ENCODE measurements at places on chromosomes 2 and 18.

DNA sequence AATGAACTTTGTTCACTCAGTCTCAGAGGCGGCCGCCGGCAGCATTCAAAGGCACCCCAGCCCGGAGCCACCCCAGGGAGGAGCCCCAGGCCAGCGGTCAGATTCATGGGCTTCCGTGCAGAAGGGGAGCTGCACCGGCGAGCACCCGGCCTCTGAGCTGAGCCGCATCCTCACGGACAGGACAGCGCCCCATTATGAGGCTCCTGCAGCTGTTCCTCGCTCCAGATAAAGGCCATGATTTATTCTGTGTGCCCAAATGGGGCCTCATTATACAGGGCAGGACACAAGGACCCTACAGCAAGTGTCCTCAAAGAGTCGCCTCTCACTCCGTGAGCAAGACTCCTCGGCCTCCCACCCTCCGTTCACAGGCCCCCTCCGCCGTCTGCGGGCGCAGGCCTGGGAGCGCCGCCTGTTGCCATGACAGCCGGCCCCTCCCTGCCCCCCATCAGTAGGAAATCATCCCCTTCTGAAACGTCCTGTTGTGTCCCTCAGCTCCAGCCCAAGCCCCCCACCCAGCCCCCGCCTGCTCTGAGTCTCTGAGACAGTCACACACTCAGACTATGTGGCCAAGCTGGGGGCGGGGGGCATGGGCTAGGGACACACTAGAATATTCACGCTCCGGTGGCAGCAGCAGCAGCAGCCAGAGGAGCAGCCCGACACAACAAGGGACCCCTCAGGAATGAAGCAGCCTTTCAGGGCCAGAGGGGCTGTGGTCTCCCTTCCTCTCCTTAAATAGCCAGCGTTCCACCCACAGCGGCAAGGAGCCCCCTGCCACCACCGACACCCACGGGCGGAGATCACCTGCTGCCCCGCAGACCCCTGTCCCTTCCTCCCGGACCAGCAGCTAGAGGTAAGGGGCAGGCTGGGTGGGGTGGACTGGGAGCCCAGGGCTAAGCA lies at the start of gene GPR17:
GPR17 (plus strand) TSS at position 759 of the 897 bp plus-strand sequence. CDS start 4,583 bp downstream, outside the sequence.
- no peak for DNase-seq

DNA sequence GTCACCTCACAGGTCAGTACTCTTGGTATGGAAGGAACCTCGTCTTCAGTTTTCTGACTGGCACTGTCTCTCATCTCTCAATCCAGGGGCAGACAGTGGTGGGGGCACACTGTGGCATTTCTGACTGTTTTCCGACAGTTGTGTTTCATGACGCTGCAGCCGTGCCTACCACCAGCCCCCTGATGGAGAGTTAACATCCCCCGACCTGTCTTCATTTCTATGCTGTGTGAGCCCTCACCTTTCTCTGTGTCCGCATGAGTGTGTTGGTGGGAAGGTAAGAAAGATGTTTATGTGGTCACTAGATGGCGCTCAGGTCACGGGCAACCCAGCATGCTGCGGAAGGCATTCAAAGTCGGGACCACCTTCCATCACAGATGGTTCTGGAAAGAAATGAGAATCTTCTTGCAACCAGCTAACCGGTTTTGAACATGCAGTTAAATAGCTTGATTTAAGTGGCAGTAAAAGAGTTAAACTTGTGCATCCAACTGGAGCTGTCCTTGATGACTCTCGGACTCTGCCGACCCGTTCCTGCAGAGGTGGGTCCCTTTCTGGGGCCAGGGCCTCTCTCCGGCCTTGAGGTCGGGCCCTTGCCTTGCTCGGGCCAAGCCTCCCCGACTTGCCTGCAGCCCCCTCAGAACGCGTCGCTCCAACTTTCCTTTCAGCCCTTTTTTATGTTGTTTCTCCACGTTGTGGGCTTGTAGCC lies 92.4 kb downstream of the DYSF start:
- peak; percentile 65 for DNase-seq

DNA sequence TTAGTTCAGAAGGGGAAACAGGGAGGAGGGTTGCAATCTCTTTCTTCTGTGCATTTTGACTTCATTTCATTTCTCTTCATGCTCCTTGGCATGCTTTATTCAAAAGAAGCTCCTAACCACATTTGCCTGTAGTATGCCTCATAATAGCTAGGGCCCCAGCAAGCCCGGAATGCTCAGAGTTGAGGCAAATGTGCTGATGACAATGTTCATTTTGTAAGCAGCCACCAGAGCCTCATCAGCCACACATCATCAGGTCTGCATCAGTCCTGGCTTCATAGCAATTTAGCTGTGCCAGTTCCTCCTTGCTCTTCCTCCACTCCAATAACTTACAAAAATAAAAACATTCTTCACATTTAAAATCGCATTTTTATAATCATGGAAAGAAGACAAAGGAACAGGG lies 65.4 kb upstream of the MMADHC start:
- no peak for DNase-seq

DNA sequence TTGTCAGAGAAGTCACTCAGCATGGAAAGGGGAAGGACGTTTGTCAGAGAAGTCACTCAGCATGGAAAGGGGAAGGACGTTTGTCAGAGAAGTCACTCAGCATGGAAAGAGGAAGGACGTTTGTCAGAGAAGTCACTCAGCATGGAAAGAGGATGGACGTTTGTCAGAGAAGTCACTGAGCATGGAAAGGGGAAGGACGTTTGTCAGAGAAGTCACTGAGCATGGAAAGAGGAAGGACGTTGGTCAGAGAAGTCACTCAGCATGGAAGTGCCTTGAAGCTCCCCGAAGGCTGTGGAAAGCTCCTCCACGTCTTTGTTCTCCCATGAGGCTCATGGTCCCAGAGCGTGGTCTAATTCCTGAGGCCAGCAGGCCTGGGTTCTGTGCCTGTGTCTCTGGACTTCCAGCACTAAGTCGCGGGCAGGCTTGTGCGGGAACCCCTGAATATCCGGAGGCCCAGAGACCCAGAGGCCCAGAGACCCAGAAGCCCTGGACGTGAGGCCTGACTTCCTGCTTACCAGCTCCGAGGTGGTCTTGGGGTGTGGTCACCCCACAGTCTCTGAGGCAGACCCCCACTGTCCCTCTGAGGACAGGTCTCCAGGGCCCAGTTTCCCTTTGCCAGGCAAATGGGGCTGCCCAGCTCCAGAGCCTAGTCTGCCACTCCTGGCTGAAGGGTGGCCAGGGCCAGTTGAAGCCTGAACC lies 70.4 kb upstream of the TWIST2 start:
- DNase-seq, result no peak

DNA sequence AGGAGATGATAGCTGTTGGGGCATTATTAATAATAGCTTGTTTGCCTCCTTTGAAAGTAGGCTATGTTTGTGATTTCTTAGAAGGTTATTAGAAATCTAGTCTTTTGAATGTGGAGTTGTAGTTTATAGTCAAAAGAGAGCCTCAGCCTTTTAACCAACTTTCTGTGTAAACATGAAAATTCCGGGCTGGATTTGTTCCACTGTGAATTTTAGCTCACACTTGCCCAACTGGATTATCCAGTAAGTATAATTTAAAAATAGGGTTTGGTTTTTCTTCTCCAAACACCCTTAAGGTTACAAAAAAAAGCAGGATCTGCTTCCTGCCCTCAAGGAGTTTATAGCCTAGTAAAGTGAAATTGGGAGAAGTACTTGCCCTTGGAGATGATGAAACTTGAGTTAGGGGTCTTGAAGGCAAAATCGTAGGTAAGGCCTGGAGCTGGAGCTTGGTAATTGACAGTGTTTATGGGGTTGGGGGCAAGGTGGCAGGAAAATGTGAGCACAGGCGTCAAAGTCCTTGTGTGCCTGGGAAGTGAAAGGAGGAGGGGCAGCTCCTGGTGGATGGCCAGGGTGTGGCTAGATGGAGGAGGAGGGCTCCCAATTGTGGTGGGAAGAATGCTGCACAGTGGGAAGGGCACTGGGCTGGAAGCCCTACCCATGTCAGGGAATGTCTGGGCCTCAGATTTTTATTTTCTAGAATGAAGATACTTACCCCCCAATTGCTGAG lies 21.3 kb downstream of the ITGA6 start:
- DNase-seq, result no peak

GRCh38 chr2:202113571-202114142 lies 40.6 kb downstream of the KIAA2012 start:
- peak; percentile 28 for DNase-seq

- no peak for DNase-seq
These were observed 28.8 kb downstream of the ADAM23 start for GRCh38 chr2:206472094-206472493.

- no peak for DNase-seq
These were observed 63.0 kb downstream of the STK25 start for GRCh38 chr2:241445426-241445825.

DNA sequence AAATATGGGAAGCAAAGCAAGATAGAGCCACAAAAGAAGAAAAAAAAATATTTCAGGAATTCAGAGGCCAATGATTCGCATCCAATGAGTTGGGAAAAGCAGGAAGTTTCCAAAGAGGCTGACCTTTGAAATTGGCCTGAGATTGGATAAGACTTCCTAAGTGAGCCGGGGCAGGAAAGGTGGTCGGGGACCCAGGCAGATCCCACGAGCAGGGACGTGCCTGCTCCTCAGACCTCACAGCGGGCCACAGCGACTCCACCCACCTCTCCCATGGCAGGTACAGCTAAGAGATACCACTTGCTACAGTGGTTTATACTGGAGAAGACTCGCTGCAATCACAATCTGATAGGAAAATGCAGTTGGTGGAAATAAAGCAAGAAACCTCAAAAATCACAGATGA lies 102.8 kb upstream of the SALL3 start:
- peak; percentile 19 for DNase-seq

- no peak for DNase-seq
These were observed 68.4 kb downstream of the PID1 start for GRCh38 chr2:229202646-229203045.

DNA sequence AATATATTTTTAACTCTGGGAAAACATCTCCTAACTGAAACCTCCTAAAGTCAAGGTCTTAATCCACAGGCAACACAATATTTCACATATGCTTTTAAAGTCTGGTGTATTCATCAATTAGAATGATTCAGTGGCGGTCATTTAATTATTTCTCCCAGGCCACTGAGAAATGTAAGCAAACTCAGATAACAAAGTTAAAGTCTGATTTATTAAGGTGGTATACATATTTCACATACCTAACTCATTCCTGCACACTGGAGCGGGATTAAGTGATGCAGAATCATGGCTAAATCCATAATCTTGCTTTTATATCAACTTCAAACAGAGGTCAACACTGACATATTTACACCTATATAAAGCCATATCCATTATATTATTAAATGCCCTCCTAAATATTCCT lies 43.7 kb downstream of the FRZB start:
- DNase-seq, result no peak

GRCh38 chr2:17815468-17816184 lies 634 bp upstream of the MSGN1 start:
- no peak for DNase-seq

GRCh38 chr2:175811971-175812370 lies 190.1 kb downstream of the LNPK start:
- DNase-seq, result no peak

GRCh38 chr18:48172226-48173006 lies 236.8 kb downstream of the ZBTB7C start:
- DNase-seq, result peak; percentile 27

GRCh38 chr2:39160982-39161381 lies 40.1 kb upstream of the SOS1 start:
- peak; percentile 12 for DNase-seq

DNA sequence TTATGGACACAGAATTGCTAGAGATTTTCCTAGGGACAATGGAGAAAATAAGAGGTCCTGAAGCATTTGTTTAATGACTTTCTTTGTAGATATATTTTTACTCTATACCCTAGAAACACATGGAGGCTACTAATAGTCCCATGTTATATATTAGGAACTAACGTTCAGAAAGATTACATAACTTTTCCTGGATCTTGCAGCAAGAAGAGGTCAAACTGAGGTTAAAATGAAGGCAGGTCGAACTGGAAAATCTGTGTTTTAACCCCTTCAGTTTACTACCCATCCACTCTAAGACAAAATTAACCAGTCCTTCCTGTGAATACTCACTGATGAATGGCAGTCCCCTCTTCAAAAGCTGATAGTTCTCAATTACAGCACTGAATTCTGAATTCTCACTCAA lies 1415.8 kb upstream of the CELF4 start:
- no peak for DNase-seq

GRCh38 chr2:133286326-133286922 lies 281.8 kb downstream of the NCKAP5 start:
- DNase-seq, result peak; percentile 46

DNA sequence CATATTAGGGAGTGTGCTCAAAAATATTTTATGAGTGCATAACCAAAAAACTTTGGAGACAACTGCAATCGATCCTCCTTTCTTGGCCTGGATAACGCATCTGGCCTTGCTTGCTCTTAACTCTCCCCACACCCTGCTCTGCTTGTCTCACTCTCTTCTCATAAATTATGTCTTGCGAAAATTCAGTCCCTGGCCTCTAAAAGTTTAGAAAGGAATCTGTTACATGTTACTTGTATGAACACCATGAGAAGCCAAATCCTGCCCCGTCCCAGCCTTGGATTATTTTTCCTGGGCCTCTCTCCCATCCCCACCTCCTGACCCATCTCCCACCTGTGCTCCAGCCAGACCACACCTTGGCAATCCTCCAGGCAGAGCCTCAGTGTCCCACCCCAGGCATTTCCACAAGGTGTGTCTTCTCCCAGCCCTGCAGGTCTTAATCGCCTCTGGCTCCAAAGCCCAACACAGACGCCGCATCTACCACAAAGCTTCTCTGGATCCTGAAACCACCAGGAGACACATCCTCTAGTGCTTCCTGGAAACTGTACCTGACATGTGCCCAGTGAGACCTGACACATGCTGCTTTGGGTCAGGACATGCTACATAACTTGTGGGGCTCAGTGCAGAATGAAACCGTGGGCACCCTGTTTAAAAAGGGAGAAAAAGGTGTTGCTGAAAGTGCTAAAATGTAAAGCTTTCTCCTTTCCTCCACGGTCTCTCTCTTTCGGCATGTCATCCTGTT lies 99.6 kb upstream of the ST3GAL5 start:
- no peak for DNase-seq

GRCh38 chr2:218880102-218880858 lies at the start of gene WNT10A:
Gene WNT10A (plus strand): TSS chr2:218880852. CDS start chr2:218880996, 144 bp downstream.
- DNase-seq, result no peak

DNA sequence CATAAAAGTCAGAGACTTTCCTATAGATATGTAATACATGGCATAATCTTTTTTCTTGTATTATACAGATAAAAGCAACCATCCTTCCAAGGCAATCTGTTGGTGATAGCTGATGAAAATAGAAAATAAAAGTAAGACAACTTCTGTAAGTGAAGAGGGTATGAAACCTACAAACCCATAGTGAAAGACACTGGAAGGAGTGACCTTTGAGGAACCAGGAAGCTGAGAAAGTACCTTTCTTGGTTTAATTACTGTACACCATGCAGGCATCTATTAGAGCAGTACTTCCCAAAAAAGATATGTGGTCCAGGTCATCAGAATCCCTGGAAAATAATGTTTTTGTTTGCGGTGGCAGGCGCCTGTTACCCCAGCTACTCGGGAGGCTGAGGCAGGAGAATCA lies 906.6 kb upstream of the KLHL29 start:
- DNase-seq, result no peak

- no peak for DNase-seq
These were observed 2.2 kb downstream of the EPB41L3 start for GRCh38 chr18:5541644-5542043.

- DNase-seq, result peak; percentile 96
These were observed 61.8 kb downstream of the CDH2 start for GRCh38 chr18:28115149-28115550.

Measured in fibroblast of skin of scalp (primary cell).